ENCODE measurements at places on chromosomes 2 and 18.

DNA sequence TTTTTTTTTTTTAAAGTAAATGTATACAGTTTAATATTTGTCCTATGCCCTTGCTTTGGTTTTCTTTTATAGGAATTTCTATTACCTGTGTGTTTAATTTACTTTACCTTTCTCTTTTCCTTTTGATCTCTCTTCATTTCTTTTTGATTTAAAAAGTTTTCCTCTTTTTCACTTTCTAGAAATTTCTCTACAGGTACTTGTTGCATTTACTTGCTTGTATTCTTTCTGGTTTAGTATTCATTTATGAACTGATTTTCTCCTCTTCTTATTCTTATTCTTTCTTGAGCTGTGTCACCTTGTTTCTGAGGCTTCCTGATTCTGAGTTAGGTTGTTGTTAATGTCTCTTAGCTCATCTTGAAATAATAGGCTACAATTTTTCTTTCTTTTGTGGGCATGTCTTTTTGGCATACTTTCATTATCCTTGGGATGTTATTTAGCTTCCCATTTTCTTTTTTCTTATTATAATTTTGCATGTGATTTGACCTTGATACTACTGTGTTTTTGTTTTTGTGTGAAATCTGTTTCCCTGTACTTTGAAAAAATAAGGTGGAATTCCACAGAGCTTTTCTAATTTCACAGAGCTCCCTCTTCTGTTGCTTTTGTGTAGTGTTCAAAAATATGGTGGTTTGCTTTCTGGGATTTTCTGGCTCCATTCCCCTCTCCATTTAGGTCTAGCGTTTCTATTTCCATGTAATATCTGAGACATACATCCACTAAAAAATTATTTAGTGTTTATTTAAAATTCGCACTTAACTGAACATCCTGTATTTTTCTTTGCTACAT is 25.5 kb upstream of the ALMS1 start:
- no peak for DNase-seq

DNA sequence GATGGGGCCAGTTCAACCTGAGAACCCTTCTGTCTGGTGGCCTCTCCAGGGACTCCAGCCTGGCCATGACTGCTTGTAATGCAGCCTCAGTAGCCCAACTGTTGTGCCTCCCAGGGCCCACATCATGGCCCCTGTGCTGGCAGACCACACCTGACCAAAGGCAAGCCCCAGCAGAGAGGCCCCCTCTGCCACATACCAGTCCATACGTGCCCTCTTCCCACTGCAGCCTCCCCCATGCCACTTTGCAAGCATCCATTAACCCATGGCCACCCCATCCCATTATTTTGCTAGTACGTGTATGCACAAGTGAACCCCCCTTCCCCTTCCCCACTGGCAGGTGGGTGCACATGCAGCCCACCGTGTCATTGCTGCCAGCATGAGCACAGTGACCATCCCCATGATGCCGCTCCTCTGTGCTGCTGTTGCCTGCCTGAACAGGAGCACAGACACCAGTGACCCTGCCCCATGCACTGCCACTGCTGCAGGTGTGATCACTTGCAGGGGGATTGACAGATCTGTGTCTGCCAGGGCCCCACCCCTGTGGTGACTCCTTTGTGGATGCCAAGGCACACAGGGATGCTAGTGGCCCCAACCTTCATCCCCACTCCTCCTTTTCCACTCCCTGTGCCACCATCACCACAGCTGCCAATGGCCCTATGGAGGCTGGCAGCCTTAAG is 330.0 kb upstream of the DSEL start:
- no peak for DNase-seq

GRCh38 chr2:106705877-106706276 is 180.1 kb downstream of the ST6GAL2 start:
- DNase-seq = no peak

GRCh38 chr2:133458280-133458679 is 110.0 kb downstream of the NCKAP5 start:
- no peak for DNase-seq

- no peak for DNase-seq
Observed at GRCh38 chr2:234919711-234920110, 32.1 kb upstream of the SH3BP4 start.

DNA sequence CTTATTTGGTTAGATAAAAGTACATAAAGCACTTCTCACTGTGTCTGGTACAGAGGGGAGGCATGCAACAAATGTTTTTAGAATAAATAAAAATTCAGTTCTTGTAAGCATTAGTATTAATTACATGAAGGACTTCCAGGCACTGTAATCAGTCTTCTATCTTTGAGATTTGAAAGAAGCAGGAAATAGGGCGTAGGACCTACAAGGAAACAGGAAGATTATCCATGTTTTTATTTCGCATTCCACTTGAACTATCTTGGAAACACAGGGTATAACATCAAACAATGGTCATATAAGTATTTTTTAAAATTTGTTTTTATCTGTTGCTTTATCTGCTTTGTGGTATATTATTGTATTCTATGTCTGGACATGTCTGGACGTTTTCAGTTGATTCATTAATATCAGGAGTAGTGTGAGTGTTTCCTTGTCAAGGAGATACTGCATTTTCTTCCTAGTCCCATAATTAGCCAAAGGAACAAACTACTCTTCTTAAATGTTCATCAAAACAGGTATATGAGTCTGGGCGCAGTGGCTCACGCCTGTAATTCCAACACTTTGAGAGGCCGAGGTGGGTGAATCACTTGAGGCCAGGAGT is 32.5 kb downstream of the BMPR2 start:
- no peak for DNase-seq

GRCh38 chr2:209719034-209719433 is 52.6 kb upstream of the UNC80 start:
- no peak for DNase-seq

DNA sequence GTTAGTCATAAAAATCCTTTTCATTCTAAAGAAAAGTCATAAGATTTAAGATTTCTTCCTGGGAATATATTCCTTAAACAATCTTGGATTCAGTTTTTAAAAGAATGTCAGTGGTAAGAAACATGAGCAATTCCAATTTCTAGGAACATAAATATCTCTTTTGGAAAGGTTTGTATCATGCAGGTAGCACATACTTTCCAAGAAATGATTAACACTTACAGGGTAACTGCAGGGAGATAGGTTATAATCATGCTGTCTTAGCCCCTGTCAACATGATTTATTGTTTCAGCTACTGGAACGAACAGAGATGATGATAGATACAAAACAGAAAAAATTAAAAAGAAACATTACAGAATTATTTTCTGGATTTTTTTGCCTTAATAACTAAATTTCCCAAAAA is 1537.7 kb downstream of the LRP1B start:
- DNase-seq = no peak

GRCh38 chr18:28736951-28737350 is 560.0 kb upstream of the CDH2 start:
- no peak for DNase-seq

- no peak for DNase-seq
Observed at GRCh38 chr18:13425357-13426091, 207.0 kb downstream of the LDLRAD4 start.

DNA sequence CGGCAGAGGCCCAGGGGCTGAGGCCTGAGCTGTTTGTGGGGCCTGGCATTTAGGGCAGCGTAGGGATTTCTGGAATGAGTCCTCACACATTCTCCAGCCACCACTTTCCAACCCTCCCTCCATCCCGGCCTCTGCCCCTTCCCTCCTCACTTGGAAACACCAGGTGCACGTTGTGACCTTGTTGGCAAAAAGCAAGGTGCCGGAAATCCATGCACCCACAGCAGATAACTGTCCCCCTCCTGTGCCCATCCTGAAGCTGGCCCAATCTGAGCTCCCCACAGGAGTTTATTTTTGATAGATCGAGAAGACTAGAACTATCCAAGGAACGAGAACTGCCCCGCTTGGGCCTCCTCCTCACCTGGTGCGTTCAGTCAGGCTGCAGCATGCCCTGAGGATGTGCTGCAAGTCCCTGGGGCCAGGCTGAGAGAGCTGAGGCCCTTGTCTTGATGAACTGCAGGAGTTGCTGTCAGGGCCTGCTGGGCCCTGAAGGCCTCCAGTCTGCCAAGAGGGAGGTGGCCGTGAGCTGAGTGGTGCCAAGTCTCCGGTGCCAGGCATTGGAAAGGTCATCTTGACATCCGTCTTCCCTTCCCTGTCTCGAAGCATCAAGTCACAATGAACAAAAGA is 55.8 kb downstream of the CTIF start:
- no peak for DNase-seq

GRCh38 chr2:71880846-71881610 is 266.6 kb downstream of the CYP26B1 start:
- DNase-seq = no peak

GRCh38 chr18:48023334-48024008 is 93.0 kb upstream of the SMAD2 start:
- DNase-seq = no peak

- DNase-seq = no peak
Observed at GRCh38 chr2:66461664-66462500, 27.0 kb downstream of the MEIS1 start.

GRCh38 chr2:63977904-63978303 is 41.3 kb downstream of the VPS54 start:
- DNase-seq = no peak
